ENCODE measurements at places on chromosomes 1 and 21. TPM values are rescaled to one million over a fixed set of nuclear protein-coding genes. Genes with fewer than 3 reads are reported as not detected.

The DHRS3 gene
- total RNA-seq: 6.4 TPM

The KCNJ9 gene
- not detected for total RNA-seq

The SPRR2G gene
- total RNA-seq: 3.1 TPM

The NHLH1 gene
- total RNA-seq: 0.04 TPM

The XCL2 gene
- not detected for total RNA-seq

The LCA5L gene
- 0.42 TPM for total RNA-seq

The C1orf94 gene
- total RNA-seq: not detected

The DPT gene
- total RNA-seq: not detected

The EVA1C gene
- total RNA-seq: 9.5 TPM

The CCDC30 gene
- 0.54 TPM for total RNA-seq

DNA sequence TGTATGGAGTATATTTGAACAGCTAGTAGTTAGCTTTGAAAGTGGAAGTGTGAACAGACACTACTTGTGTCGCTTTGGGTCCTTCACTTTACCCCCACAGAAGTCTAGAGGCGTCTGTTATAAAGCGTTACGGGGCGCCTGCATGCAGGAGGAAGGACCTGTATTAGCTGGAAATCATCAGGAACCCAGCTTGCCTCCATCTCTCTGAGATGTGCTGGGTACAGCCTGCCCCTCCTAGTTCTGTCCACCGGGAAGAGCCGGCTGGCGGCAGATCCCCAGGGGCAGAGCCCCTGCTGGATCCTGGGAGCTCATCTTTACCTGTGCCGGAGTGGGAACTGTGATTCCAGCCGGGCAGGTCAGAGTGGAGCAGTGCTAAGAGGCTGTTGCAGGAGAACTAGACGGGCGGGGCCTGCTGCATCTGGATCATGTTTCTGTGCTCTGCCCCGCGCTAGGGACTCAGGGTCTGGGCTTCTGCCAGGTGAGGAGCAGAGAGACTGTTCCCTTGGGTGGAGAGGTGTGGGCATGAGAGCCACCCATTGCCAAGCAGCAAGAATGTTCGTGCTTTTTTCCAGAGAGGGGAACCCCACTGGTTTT, 22.3 kb upstream of the SPSB1 start:
- no peak for DNase-seq

DNA sequence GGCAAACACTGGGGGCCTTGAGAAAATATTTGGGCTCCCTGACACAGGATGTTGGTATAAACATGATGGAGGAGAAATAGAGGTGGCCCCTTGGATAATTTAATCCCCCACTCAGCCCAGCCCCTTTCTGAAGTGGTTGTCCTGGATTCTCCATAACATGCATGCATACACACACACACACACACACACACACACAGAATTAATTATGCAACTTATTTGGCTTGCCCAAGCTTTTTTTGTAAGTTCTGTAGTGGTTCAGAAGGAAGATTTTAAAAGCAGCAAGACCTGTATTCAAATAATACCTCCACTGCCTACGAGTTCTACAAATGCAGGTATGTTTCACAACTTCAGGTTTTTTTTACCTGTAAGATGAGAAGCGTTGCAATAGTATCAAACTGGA, 15.0 kb downstream of the ATF3 start:
- peak; percentile 7 for DNase-seq

- DNase-seq: no peak
Measured at GRCh38 chr1:100469578-100469977, 68.4 kb upstream of the GPR88 start.

GRCh38 chr1:81738875-81739274, 61.9 kb upstream of the ADGRL2 start:
- DNase-seq: no peak

- no peak for DNase-seq
Measured at GRCh38 chr1:27487966-27488884, 1.7 kb downstream of the WASF2 start.

- no peak for DNase-seq
Measured at GRCh38 chr1:98732985-98733781, 71.7 kb downstream of the SNX7 start.

DNA sequence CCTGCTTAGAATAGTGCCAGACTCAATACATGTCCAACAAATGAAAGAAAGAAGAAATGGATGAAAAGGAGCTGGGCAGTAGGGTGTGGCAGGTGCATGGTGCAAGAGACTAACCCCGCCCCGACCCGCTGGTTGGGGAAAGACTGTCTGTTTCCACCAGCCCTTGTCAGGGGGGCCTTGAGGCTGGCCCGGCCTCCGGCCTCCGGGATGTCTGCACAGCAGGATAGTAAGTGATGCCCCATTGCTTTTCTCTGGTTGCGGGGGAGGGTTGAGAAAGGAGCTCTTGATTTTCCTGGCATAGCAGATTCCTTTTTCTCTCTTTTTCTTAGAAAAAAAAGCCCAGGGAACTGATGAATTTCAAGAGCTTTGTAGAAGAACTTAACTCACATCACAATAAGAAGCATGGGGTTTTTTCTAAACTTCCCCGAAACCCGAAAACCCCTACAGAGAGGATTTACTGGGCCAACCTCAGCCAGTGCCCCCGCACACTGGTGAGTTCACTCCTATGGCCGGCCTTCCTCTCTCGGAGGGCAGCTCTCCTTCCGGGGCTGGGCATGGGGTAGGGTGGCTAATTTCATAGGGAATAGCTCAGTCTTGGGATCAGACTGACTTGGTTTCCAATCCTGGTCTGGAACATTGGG, 12.5 kb upstream of the TTC22 start:
- DNase-seq: no peak

GRCh38 chr1:77349275-77349674, 67.5 kb downstream of the AK5 start:
- no peak for DNase-seq

GRCh38 chr1:62311473-62311943, 7.7 kb downstream of the KANK4 start:
- no peak for DNase-seq

- peak; percentile 97 for DNase-seq
Measured at GRCh38 chr1:98325646-98326440, 335.7 kb upstream of the SNX7 start.

DNA sequence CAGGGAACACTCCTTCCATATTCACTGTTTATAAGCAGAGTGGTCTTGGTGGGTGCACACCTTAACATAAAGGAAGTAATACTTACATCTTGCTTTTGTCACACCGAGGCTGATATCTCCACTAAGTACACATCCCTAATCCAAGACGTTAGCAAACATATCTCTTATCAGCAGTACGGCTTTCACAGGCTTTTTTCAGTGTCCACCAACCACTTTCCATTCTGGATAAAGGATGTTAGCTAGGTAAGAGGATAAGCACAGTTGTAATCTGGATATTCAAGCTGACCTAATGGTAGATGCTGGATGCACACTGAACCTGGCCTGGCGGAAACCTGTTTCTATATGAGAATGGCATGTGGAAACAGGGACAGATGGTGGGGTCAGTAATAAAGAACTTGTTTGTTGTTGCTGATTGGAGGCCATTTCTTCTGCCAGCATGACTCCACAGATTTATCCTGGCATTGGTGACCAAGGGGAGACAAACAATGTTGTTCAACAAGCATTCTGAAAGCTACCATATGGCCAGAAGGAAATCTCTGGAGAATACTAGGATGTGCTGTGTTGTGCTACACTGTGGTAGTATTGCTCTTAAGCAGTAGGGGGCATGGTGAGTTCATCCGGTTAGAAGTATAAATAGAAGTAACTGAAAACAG, 416.4 kb downstream of the PTBP2 start:
- no peak for DNase-seq

- DNase-seq: no peak
Measured at GRCh38 chr1:110310300-110310699, 28.9 kb upstream of the RBM15 start.

DNA sequence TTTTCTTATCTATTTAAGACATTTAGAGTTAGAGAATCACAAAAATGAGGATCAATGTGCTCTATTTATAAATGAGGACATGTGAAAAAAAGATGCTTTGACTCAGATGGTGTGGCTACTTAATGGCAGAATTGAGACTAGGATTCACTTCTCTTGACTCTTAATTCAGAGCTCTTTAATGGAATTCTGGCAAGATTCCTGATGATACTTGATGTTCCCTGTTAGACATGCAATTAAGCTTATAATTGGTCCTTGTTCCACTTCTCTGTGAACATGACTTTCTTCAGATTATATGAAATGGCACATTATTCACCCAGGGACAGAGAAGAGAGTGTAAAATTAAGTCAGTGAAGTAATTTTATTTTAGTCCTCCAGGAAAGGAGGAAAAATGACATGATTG, 165.3 kb downstream of the LRRC7 start:
- DNase-seq: no peak

GRCh38 chr1:220221670-220222069, 50.6 kb downstream of the RAB3GAP2 start:
- DNase-seq: no peak

- DNase-seq: no peak
Measured at GRCh38 chr1:145828367-145829026, 4.5 kb downstream of the POLR3C start.
